ENCODE measurements at places on chromosomes 1 and 21.
A peak's percentile ranks its signal among the peaks of the same experiment; 100 is the strongest.

DNA sequence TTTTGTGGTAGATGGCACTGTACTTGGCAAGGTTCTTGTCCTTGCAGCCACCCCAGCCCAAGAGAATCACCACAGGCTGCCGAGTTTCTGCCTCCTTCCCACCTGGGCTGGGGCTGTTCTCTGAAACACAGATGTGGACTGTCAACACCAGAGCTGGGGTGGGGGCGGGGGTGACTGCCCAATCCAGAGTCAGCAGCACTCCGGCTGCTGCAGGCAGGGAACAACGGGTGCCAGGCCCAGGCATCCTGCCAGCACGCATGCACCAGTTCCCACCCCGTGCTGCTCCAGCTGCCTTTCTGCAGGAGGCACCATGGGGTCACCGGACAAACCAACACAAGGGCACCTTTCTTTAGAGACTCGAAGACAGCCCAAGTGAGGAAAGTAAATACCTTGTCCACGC, 14.1 kb downstream of the TMEM53 start:
- no peak for DNase-seq

DNA sequence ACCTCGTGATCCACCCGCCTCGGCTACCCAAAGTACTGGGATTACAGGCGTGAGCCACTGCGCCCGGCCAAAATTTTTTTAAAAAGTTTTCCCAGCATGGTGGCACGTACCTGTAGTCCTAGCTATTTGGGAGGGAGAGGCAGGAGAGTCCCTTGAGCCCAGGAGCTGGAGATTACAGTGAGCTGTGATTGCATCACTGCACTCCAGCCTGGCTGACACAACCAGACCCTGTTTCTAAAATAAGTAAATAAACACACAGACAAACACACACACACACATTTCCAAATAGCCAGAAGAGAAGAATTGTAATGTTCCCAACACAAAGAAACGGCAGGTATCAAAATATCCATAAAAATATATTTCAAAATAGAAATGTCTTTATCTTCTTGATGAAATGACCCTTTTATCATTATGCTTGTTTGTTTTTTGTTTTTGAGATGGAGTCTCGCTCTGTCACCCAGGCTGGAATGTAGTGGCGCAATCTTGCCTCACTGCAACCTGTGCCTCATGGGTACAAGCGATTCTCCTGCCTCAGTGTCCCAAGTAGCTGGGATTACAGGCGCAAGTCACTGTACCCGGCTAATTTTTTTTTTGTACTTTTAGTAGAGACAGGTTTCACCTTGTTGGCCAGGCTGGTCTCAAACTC, 9.3 kb downstream of the HES2 start:
- no peak for DNase-seq

- DNase-seq, result no peak
Observed at GRCh38 chr1:232300466-232300865, 329.5 kb downstream of the SIPA1L2 start.

GRCh38 chr1:207328908-207329440, 7.5 kb downstream of the CD55 start:
- no peak for DNase-seq

- peak; percentile 17 for DNase-seq
Observed at GRCh38 chr1:6033986-6034749, 11.5 kb upstream of the KCNAB2 start.
